ENCODE measurements at places on chromosomes 5 and 9.

DNA sequence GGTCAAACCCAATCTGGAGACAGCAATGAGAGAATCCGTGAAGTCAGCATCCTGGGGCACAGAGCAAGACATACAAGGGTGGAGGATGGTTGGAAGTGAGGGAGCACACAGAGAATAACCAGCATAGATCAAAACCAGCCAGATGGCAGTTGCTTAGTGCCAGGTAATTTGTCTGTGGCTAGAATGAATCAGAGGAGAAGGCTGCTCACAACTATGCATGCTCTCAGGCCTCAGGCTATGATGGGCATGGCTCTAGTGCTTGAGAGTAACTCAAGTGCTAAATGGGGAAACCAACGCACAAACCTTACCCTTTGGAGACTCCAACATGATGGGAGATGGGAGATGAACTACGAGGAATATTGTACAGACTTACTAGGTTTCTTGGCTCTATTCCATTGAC is 160.8 kb downstream of the DMRT2 start:
- no peak for DNase-seq

DNA sequence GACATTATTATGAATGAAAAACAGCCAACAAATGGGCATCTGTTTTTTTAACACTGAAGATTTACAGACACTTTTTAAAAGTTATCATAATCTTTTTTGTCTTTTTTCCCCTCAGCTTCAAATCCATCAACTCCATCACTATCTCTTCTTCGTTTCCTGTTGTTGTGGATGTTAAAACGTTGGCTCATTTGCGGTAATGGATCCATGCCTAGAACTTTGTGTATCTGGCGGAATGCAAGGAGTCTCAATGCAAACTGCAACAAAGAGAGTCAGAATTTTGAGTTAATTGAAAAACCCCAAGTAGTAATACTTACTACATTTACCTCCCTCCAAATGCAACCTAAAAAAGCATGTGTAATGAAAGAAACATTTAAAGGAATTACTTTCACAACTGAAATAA is 42.9 kb upstream of the MTMR12 start:
- no peak for DNase-seq

GRCh38 chr5:158023266-158023665 is 164.3 kb upstream of the CLINT1 start:
- no peak for DNase-seq

DNA sequence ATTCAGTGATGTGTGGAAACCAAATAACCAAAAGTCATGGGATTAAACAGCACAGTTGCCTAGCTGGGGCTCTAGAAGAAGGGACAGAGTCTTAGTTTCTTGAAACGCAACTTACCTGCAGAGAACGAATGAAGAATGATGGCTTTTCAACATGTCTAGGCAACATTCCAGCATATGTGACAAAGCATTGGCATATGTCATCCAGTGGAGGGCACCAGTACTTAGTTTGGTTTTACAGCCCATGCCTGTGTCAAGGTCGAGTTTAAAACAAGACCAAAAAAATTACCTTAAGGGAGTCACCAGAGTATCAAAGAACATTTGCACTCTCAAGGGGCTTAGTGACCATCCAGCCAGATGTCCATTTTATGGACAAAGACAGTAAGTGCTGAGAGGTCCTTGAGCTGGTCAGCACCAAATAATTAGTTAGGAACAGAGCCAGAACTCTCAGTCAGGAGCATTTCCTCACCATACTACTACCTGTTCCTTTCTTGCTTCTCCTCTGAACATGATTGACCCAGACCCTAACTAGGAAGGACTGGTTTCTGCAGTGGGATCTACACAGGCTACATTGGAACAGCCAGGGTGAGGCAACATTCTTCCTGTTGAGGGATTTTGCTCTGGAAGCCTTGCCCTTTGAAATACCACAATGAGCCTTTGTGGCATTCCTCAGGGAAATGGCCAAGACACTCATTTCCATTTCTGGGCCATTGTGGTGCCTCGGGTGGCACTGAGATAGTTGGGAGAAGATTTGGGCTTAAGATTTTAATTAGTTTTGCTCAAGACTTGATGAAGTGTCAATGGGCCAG is 75.4 kb upstream of the ANKH start:
- no peak for DNase-seq

DNA sequence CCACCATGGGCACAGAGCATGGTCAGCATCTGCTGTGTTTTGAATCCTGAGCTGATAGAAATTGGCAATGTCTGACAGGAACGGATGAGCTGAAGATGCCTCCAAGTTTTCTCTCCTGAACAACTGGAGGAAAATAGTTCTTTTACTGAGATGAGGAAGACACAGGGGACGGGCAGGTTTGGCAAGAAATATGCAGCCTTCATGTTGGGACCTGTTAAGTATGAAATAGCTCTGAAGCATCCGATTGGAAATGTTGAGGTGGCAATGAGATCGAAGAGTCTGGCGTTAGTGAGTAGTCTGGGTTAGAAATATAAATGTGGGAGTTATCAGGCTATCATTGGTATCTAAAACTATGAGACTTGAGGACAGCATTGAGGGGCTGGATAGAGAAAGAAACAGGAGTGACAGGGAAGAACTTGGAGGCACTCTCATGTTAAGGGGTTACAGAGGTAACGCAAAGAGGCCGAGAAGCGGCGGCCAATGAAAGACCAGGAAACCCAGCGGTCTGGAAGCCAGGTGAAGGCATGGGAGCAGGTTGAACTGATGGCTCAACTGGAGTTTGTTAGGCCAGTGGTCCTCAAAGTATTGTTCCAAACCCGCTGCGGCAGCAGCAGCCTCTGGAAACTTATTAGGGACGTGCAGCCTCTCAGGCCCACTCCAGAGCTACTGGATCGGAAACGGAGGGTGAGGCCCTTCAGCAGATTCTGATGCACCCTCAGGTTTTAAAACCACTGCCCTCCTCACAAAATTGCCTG is 1.0 kb upstream of the MAMDC2 start:
- DNase-seq, result no peak

DNA sequence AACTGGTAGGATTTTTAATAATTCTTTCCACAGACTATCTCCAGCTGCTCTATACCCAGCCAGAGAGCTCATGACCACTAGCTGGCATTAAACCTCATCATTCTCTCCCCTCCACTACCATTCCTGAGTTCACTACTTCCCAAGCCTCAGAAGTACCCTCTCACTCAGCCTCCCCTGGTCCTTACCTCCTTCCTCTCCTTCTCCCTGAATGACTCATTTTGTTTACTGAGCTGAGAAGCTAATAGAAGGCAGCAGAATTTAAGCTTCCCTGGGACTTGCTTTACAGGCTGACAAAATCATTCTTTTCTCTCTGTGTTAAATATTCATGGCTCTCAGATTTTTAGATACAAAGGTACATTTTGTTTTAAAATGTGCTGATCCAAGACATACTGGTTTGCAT is 305.4 kb downstream of the TLR4 start:
- no peak for DNase-seq

DNA sequence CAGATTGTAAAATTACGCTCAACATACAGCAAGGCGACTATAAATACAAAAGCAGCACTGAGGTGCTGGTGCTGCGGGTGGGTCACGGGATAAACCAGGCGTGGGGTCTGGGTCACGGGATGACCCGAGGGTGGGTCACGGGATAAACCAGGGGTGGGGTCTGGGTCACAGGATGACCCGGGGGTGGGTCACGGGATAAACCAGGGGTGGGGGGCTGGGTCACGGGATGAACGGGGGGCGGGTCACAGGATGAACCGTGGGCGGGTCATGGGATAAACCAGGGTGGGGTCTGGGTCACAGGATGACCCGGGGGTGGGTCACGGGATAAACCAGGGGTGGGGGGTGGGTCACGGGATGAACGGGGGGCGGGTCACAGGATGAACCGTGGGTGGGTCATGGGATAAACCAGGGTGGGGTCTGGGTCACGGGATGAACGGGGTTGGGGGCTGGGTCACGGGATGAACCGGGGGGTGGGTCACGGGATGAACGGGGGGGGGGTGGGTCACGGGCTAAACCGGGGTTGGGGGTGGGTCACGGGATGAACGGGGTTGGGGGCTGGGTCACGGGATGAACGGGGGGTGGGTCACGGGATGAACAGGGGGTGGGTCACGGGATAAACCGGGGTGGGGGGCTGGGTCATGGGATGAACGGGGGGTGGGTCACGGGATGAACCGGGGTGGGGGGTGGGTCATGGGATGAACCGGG is 30.2 kb upstream of the SLC9A3 start:
- DNase-seq, result no peak

Measured in stimulated activated CD8-positive, alpha-beta memory T cell treated with anti-CD3 and anti-CD28 coated beads, Interleukin-2, amount 100 ng/mL, for 1 hour (primary cell).